ENCODE measurements at places on chromosomes 5 and 9.

DNA sequence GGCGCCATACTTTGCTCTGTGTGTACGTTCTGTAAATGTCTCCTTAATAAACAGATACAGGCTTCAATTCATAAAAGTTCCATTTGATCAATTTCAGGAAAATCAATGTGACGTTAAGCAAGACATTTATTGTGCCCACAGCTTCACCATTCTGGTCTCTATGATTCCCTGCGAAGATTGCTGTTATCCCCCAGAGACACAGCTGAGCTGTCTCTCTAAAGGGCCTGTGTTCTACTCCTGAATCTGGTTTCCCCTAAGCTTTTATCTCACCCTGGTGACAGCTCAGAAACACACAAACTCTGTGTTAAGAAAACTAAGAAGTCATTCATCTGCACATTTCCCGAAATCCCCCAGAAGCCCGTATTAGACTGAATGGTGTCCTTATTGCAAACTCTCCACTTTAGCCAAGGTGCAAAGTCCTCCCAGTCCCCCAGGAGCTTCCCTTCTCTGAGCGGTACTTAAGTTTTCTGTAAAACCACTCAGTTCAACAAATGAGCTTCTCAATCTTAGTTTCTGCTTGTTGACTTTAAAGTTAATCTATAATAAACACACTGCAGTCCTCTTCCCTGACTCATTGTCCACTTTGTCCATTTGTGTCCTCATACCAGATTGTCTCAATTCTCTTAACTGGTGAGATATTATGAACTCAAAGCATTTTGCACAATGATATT lies 1.4 kb upstream of the C5orf15 start:
- no peak for DNase-seq

- no peak for DNase-seq
Observed at GRCh38 chr9:88358723-88359122, 29.5 kb upstream of the SPIN1 start.

GRCh38 chr5:125630237-125630636 lies 793.0 kb upstream of the GRAMD2B start:
- DNase-seq = no peak

- DNase-seq = no peak
Observed at GRCh38 chr9:100465761-100466160, 7.2 kb upstream of the TMEFF1 start.

DNA sequence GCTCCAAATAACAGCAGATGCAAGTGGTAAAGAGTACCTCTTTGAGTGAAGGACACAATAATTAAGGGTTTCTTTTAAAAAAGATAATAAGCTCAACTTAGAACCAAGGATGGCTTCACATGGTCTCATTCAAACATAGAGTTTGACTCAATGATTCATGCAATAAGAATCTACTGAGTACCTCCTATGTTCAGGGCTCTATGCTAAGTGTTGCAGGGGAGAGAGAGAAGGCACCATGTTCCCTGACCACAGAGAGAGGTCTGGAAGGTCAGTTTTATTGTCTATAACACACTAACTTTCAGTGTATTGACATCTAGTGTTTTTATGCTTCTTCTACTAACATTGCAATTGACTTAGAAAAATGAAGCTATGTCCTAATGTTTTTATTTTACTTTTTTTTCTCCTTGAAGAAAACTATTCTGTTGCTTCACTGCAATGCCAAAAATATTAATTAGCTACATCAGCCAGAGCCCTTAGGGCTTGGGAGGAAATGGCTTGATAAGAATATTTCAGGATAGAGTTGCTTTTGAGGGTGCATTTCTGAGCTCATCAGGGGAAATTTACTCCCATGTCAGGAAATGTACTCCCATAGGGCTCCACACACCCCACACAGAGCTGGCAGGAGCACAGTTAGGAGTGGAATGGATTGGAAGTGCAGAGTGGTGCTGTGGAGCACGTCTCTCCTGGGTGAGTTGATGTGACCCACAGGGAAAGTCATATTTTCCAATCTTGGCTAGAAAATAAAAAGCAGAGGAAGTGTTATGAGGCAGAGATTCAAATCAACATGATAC lies 106.6 kb downstream of the PDE8B start:
- no peak for DNase-seq

DNA sequence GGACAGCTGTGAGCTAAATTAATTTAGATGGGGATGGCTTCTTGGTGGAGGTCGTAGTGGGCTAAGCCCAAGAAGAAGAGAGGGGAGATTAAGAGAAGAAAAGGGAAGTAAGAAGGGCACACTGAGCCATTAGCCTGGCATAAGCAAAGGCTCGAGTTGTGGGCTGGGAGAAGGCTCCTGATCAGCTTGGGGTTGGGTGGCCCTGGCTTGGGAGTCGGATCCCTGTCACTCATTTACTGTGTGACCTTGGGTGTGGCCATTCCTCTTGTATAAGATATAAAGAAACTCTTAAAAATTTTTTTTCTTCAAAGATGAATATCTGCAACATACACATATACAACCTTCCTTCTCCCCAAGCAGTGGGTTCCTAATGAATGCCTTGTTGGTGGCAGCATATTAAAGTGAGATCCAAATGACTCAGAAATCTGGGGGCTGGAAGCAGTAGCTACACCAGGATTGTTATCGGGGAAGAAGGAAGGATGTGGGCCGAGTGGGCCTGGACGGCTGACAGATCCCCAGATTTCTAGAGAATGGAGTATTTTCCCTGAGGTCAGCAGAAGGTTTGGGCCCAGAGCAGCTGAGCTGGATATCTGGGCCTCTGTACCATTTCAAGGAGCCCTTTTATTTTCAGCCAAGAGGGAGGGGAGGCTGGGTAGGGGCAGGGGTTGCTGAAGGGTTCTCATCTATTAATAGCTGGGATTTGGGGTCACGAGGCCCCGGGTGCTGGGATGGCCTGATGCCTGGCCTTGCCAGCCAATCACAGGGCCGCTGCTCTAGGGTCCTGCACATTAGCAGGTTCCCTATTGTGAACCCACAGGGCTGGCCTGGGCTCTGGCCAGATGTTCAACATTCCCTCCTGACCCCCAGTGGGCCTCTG lies 52.1 kb downstream of the PPARGC1B start:
- DNase-seq = no peak

- DNase-seq = no peak
Observed at GRCh38 chr9:36193023-36193422, 2.3 kb downstream of the CLTA start.

DNA sequence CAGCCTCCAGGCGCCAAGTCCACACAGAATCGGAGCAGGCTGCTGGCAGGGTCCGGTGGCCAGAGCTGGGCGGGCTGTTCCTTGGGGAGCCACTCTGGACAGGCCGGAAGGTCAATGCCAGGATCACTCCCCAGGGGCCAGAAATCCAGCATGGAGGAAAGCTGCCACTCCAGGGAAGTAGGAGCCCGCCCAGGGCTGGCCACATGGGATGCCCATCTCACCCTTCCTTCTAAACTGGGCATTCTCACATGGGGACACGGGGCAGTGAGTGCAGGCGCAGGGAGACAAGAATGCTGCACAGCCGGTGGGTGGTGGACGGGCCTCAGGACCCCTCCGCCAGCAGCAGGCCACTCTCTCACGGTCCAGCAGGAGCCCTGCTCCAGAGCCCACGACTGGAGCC lies 58.2 kb downstream of the ADAMTS2 start:
- no peak for DNase-seq

DNA sequence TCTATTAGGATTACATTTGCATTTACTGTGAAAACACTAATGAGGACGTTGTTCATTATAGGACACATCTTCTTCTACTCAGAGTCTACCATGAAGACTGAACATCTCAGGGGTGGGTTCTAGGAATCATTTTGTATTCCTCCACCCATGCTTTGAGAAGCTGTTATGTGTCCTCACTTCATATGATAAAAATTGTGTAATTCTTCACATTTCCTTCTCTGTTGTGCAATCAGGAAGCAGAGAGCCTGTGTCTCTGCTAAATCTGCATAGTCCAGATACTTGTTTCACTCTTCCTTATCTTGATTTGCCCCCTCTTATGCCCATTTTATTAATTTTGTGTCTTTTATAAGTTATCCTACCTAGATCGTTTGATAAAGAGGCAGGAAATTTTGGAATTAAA lies 97.8 kb upstream of the IQGAP2 start:
- no peak for DNase-seq

GRCh38 chr5:142486581-142486980 lies 161.8 kb upstream of the SPRY4 start:
- no peak for DNase-seq

- no peak for DNase-seq
Observed at GRCh38 chr5:123285122-123286023, 137.8 kb downstream of the CEP120 start.

- DNase-seq = no peak
Observed at GRCh38 chr5:148297731-148298130, 14.5 kb upstream of the SPINK7 start.

DNA sequence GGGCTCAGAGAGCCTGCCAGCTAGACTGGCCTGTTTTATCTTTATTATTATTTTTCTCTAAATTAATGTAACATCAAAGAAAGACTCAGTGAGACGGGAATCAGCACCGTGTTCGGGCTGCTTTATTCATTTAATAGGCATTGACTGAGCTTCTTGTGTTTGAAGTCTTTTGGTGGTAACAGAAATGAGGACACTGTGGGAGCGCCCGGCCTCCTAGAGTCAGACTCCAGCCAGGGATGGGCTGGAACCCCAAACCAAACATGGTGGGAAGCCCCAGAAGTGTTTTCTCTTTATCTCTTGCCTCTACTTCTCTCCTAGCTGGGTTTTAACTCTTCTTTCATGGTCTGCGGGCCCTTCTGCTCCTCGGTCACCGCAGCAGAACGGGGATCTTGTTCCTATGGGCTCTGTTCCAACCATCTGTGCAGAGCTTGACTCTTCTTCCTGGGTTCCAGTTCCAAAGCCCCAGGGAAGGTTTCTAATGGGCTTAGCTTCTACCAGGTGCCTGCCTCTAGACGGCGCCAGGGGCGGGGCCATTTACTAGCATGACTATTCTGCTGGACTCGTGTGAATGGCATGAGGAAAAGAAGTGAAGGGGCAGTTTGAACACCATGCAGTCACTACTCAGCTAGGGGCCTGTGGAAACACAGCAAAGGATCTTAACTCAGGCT lies 123.8 kb downstream of the FGF18 start:
- no peak for DNase-seq

- peak; percentile 66 for DNase-seq
Observed at GRCh38 chr5:132773601-132774355, 3.3 kb downstream of the SEPTIN8 start.

GRCh38 chr5:24065779-24066178 lies 558.4 kb downstream of the PRDM9 start:
- DNase-seq = no peak

- no peak for DNase-seq
Observed at GRCh38 chr5:142421621-142422397, 97.0 kb upstream of the SPRY4 start.

DNA sequence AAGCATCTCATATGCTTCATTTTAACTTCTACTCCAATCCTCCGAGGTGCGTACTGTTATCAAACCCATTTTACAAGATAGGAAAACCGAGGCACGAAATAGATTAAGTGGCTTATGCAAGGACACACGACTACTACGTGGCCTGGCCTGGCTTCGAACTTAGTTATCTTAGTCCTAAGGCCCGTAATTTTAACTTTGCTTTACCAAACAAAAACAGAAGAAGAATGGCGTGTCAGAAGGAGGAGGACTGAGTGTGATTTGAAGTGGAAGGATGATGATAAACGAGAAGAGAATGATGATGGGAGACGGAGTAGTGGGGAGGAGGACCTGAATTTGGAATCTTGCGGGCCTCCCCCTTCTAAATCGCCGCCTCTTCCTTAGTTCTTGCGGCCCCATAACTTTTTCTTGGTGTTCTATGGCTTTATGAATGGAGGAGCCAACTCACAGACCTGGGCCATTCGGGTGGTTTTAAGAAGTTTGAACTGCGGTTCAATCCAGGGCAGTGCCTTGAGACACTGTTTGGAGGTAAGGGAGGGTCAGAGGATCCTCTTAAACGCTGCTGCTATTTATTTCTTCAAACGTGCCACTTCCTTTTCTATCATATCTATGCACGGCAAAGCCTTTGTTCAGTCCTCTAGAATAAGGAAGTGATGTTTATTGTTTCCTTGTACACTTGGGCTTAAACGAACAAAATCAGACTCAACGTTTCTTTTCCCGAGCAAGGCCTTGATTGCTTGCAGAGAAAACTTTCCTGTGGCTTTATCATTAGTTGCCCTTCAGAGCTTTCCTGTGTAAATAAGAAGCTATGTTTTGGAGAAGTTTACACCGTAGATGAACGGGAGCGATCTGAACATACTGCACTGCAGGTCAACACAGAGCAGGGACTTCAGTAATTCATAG lies 795 bp downstream of the CNOT8 start:
- no peak for DNase-seq

GRCh38 chr5:172450861-172451695 lies 3.2 kb downstream of the SH3PXD2B start:
- DNase-seq = peak; percentile 71

DNA sequence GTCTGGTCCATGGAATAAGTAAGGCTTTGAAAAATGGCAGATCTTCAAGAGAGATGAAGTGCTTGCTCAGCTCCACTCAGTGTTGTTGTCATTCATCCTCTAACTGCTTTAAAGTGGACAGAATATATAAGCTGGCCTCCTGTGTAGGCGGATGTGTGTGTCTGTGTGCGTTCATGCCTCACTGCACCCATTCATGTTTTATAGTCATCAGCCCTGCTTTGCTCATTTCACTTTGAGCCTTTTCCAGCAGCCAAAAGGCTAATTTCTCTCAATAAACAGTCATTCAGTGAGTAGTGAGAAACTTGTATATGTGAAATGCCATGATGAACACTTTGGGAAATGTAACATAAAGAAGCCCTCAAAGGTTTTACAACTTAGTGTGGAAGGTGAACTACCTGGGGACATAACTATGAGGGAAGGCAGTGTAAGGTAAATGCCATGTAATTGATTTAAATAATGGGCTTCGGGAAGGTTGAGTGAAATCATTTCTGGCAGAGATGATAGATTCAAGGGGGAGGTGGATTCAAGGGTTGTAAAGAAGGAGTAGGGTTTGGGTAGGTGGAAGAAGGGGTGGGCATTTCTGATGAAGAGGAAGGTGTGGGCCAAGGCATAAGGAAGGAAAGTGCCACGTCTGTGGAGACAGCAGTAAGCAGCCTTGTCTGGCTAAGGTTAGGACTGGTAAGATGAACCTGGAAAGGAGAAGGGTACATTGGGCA lies 15.7 kb downstream of the TTC23L start:
- DNase-seq = no peak

All from D341Med (cell line).